ENCODE measurements at places on chromosomes 7 and 10. TPM values are rescaled to one million over a fixed set of nuclear protein-coding genes. Genes with fewer than 3 reads are reported as not detected.

CAMK2B gene
- 1,562 TPM for polyA plus RNA-seq

RAMP3 gene
- 3.2 TPM for polyA plus RNA-seq

VSTM4 gene
- 39.7 TPM for polyA plus RNA-seq

SPAG6 gene
- polyA plus RNA-seq = 7.2 TPM

SLC26A3 gene
- polyA plus RNA-seq = not detected

ITIH5 gene
- polyA plus RNA-seq = 37.9 TPM

ZNF503 gene
- 12.5 TPM for polyA plus RNA-seq
